ENCODE measurements at places on chromosomes 5 and 9.

DNA sequence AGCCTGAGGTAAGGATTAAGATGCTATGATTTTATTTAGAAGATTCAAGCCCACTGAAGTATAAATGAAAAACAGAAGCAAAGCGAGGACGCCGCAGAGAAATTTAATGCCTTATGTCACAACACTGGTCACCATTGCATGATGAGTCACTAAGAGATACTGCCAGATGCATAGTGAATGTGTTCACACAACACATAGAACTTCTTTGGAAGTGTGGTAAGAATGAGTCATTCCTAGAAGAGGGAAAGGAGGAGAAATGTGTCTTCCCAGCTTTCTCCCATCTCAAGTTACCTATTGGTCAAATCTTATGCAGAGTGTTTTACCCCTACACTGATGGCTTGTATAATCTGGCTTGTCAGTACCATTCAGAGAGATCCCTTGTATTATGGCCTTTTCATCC is 465.3 kb upstream of the ARRDC3 start:
- no peak for DNase-seq

- no peak for DNase-seq
Observed at GRCh38 chr9:72844440-72844768, 108.4 kb downstream of the ALDH1A1 start.

DNA sequence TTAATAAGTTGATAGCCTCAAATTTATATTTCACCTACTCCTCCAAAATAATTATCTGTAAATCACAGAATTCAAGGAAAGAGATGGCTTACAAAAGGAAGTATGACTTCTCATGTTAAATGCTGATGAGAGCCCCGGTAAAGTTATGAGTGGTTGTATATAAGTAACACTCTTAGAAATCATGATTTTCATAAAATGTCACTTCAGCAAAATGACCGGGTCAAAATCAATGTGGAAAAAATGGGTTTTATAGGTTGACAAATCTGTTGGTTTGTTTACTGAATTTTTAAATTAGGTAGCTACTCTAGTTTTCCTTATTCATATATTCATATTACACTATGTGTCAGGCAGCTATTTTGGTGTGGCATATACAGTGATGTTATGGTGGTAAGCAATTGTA is 1131.0 kb downstream of the TAF11L14 start:
- DNase-seq: no peak

GRCh38 chr5:5967944-5968343 is 410.4 kb downstream of the MED10 start:
- DNase-seq: no peak

GRCh38 chr9:27210588-27210987 is 86.4 kb downstream of the EQTN start:
- no peak for DNase-seq

DNA sequence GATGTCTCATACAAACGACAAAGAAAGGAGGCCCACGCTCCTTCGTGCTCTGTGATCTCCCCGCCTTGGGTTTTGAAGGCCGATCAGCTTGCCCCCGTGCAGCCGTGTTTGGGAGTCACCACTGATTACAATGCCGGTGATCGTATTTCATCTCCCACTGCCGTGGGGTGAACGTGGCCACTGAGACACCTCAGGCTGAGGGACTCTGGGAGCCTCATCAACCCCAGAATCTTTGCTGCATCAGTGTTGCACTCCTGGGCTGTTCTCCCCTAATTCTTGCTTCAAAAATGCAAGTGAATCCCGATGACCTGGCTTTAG is 194.2 kb downstream of the HSPA4 start:
- no peak for DNase-seq

- DNase-seq: no peak
Observed at GRCh38 chr9:125701351-125701750, 5.7 kb downstream of the MAPKAP1 start.

- DNase-seq: no peak
Observed at GRCh38 chr5:131825404-131826013, 28.7 kb upstream of the FNIP1 start.

- no peak for DNase-seq
Observed at GRCh38 chr9:3246241-3246640, 279.6 kb downstream of the RFX3 start.

DNA sequence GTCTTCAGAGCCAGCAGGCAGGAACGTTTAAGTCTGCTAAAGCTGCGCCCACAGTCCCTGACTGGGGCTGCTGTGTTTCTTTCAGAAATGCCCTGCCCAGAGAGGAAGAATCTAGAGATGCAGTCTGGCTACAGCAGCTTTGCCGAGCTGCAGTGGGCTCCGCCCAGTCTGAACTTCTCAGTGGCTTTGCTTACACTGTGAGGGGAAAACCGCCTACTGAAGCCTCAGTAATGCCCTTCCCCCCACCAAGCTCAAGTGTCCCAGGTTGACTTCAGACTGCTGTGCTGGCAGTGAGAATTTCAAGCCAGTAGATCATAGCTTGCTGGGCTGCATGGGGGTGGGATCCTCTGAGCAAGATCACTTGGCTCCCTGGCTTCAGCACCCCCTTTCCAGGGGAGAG is 78.4 kb downstream of the SREK1 start:
- DNase-seq: no peak

GRCh38 chr9:71984403-71984802 is 73.0 kb downstream of the C9orf85 start:
- DNase-seq: no peak

DNA sequence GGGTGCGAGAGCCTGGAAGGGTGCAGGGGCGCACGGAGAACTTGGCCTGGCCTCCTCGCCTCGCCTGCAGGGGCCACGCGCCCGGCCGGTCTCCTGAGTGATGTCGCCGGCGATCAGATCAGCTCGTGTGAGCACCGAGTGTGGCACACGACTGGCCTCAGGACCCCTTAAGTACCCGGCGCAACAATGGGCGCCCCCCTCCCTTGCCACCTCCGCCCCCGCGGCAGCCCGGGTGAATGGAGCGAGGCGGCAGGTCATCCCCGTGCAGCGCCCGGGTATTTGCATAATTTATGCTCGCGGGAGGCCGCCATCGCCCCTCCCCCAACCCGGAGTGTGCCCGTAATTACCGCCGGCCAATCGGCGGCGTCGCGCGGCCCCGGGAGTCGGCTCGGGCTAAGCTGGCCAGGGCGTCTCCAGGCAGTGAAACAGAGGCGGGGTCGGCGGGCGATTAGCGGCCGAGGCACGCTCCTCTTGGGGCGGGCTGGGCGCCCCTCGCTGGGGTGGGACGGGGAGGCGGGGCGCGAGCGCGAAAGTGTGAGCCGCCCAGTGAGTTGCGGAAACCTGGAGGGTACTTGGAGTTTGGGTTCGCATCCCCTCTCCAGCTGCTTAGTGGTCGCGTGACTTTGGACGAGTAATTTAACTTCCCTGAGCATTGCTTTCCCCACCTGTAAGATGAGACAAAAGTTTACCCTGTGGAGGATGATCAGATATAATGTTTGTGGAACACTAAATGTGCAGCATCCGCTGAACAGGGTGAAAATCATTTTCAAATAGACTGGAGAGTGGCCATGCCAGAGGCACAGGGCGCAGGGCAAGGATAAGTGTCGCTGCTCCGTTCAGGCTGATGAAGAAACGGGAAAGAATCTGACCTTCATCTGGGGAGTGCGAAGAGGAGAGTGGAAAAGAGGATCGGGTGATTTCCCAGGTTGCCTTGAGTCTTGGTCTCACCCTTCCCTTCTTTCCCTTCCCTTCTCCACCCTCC is at the start of gene NEUROG1:
Gene NEUROG1 (minus strand): TSS at position 145 of the 982 bp plus-strand sequence. CDS start 274 bp downstream, outside the sequence.
- no peak for DNase-seq

DNA sequence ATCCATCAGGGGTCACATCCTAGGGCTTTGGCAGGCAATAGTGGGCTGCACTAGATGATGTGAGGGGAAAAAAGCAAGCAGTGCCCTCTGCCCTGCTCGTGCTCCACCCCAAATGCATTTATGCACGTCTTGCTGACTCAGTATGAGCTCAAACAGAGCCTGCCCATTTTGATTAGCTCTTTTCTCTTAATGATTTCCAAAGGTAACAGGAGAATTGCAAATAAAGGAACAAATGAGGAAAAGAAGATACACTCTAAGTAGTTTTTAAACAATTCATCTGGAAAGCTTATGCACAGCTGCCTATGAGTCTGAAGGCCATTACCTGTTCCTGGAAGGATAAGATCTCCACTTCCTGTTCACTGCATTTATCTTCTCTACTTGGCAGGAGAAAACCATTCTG is 364.2 kb downstream of the TMEM232 start:
- DNase-seq: no peak

DNA sequence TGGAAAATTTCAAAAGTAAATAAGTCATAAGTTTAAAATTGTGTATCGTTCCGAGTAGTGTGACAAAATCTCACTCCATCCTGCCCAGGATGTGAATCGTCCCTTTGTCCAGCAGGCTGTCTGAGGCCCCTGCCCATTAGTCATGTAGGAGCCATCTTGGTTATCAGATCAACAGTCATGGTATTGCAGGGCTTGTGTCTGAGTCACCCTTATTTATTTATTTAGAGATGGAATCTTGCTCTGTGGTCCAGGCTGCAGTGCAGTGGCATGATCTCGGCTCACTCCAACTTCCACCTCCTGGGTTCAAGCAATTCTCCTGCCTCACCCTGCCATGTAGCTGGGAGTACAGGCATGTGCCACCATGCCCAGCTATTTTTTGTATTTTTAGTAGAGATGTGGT is 30.2 kb downstream of the ITGA2 start:
- no peak for DNase-seq

- DNase-seq: no peak
Observed at GRCh38 chr5:16504571-16504970, 39.0 kb upstream of the ZNF622 start.

- no peak for DNase-seq
Observed at GRCh38 chr5:43564289-43564850, 7.5 kb upstream of the PAIP1 start.

All from CD4-positive, alpha-beta T cell treated with Interleukin-6 for 4 hours (primary cell).